Posterior vena cava (tissue), 2 donors: ENCODE measurements at places on chromosomes 4 and X.

GRCh38 chr4:33080275-33080674 lies 2360.1 kb downstream of the PCDH7 start:
- DNase-seq = no peak

DNA sequence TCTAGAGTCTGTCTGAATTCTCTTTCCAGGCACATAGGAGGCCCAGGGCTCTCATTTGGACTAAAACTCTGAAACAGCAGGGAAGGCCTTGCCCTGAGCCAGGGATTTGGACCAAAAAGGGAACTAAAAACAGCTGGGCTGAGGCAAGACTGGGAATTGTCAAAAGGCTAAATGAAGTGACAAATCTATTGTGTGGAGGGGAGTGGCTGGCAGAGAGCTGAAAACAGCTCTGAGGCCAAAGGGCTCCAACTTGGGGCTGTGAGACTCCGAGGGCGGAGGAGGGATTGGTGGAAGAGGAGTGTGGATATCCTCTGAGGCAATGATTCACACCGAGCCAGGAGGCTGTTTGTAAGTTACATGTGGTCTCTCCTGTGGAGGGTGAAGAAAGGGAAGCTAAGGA lies 63.2 kb downstream of the PHEX start:
- DNase-seq = no peak

DNA sequence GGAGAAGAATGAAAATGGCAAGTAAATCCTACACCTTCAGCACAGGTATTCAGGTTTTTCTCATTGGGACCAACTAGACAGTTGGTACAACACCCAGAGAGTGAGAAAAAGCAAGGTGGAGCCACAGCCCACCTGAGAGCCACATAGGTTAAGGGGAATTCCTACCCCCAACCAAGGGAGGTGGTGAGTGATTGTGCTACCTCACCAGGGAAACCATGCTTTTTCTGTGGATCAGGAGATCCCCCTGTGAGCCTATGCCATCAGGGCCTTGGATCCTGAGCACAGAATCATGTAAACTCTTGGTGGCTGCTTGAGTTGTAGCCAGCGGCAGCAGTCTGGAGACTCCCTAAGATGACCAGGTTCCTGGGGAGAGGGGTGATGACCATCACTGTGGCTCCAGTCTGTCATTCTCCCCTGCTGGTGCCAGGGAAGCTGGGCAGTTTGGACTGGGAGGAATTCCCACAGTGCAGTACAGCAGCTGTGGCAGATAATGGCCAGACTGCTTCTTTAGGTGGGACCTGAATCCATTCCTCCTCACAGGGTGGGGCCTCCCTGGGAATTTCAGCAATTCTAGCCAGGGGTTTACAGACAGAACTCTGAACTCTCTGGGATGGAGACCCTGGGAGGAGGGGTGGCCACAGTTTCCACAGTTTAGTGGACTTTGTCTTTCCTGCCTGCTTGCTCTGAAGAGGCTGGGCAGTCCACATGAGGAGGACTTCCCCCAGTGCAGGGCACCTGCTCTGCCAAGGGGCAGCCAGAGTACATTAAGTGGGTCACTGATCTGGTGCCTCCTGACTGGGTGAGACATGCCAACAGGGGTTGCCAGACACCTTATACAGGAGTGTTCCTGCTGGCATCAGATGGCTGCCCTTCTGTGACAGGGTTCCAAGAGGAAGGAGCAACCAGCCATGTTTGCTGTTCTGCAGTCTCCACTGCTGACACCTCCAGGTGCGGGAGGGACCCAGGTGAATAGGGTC lies 43.2 kb downstream of the PARM1 start:
- DNase-seq = no peak

- DNase-seq = no peak
These were observed 160.0 kb downstream of the STIM2 start for GRCh38 chr4:27020603-27021002.

DNA sequence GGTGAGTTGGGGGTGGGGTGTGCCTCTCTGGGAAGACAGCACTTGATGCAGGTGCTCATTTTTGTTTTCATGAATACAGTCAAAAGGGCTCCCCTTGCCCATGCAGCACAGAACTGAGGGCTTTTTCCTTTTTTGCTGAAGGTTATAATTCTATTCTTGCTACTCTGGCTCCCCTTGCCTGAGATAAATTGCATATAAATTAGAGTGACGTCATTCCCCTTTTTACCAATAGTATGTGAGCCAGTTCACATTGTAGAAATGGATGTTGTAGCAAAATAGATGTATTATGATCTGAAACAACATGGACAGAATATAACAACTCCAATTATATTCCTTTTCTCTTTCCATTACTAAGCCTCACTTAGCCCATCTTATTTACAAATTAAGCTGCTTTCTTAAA lies 28.4 kb downstream of the CXorf58 start:
- DNase-seq = no peak

GRCh38 chr4:6984612-6985425 lies 58.4 kb upstream of the TADA2B start:
- no peak for DNase-seq

GRCh38 chr4:70110917-70111316 lies 43.1 kb upstream of the PRR27 start:
- DNase-seq = no peak

- DNase-seq = no peak
These were observed 36.5 kb downstream of the FGFBP1 start for GRCh38 chr4:15901998-15902397.

DNA sequence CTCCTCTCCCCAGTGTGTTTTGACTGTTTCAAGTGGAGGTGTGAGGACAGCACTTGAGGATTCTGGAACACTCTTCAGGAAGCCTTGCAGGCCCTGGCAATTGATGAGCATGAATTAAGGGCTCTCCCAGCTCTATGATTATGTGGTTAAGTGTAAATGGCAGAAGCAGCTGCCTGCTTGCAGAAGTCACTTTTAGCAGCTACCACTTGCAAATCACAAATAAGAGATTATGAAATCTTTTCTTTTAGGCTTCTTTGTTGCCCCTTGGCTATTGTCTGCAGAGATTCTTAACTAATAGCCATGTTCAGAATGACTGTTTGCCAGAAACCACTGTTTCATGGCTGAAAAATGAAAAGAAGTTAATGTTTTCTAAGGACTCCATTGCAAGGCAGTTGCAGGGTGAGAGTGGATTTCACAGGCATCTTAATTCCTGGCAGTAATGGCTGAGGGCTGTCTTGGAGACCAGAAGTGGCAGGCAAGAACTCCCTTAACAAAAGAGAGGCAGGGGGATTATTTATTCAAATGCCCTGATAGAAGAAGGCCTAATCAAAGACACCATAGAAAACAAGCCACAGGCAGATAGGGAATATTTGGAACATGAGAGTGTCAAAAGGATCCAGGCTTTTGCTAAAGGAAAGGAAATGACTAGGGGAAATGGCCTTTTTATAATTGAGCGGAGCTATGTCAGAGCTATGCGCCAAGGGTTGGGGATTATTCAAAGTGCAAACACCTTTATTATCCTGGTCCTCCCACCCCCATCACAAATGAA lies 8.3 kb upstream of the HOPX start:
- no peak for DNase-seq

DNA sequence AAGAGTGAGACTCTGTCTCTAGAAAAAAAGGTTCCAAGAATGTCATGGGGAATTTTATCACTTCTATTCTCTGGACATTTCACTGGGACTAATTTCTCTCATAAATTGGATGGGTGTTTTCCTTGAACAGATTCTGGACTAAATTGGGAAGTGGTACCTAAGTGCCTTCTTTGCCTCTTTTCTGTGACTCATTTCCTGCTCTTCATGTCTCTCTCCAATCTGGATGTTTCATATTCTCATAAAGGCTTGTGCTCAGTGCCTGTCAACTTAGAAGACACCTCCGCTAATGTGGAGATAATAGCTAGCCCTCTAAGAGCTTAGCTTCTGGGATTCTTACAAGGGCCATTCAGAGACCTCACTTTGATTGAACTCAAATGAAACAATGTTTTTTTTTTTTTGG lies 38.0 kb upstream of the IGFBP7 start:
- no peak for DNase-seq

DNA sequence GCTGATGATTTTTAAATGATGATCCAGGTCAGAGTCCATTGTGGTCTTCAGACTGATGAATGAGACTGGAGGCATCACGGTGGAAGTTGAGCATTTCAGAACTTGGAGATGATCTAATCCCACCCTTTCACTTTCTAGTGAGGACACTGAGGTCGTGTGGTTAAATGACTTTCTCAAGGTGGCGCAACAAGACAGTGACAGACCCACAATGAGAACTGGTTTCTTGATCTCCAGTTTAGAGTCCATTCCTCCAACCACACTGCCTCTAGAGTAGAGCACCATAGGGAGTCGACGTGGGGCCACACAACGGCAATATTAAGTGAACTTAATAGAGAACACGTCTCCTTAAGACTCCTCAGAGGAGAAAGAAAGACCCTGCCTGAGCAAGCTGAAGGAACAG lies 381.0 kb downstream of the UNC5C start:
- DNase-seq = no peak

GRCh38 chr4:118206627-118207026 lies 146.2 kb downstream of the PRSS12 start:
- DNase-seq = no peak

- no peak for DNase-seq
These were observed 9.5 kb downstream of the GNRHR start for GRCh38 chr4:67744561-67745283.

GRCh38 chr4:53906606-53907190 lies 157.7 kb downstream of the CHIC2 start:
- no peak for DNase-seq

- DNase-seq = no peak
These were observed 16.9 kb downstream of the PLP1 start for GRCh38 chrX:103793545-103793940.

GRCh38 chrX:17500145-17500579 lies 125.2 kb downstream of the NHS start:
- DNase-seq = no peak

DNA sequence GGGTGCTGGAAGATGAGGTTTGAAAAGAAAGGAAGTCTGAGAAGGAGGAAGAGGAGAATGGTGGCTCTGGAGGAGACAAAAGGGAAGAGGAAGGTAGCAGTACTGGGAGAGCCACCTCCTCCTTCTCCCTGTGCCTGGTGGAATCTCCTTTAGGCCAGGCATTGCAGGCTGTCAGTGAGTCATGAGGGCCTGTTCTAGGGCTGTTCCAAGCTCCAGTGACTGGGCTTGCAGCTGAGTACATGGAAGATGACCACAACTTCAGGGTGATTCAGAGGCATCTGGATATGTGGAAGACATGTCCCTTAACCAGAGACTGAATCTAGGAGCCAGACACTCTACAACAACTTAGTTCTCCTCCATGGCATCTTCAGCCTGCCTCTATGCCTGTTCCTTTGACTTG lies 107.8 kb downstream of the EFNB1 start:
- peak; percentile 78 for DNase-seq

GRCh38 chr4:148162991-148163390 lies 279.2 kb downstream of the NR3C2 start:
- no peak for DNase-seq

- no peak for DNase-seq
These were observed 73.7 kb upstream of the GALNT7 start for GRCh38 chr4:173094739-173095421.
